ENCODE measurements at places on chromosomes 13 and 19. TPM values are rescaled to one million over a fixed set of nuclear protein-coding genes. Genes with fewer than 3 reads are reported as not detected.

CIRBP gene
- total RNA-seq: 184 TPM

TMEM59L gene
- 3.2 TPM for total RNA-seq

- no peaks in the 10 kb centered on the region for H3K4me1 ChIP-seq
- H3K36me3 ChIP-seq: no peaks in the 10 kb centered on the region
- H3K4me3 ChIP-seq: no peak overlapping the region
- H3K27me3 ChIP-seq: no peaks in the 10 kb centered on the region
- DNase-seq: no peak
- no peak overlapping the region for H3K27ac ChIP-seq
Observed at GRCh38 chr13:77733674-77734073, 36.2 kb downstream of the SLAIN1 start.

GRCh38 chr13:71589032-71589431, 278.0 kb downstream of the DACH1 start:
- no peak for DNase-seq
- no peak overlapping the region for H3K4me3 ChIP-seq
- no peaks in the 10 kb centered on the region for H3K27me3 ChIP-seq
- no peaks in the 10 kb centered on the region for H3K36me3 ChIP-seq
- H3K4me1 ChIP-seq: no peaks in the 10 kb centered on the region
- no peak overlapping the region for H3K27ac ChIP-seq

- peaks cover 88% of the 10 kb centered on the region for H3K4me1 ChIP-seq
- no peak overlapping the region for H3K4me3 ChIP-seq
- peak overlapping the region; percentile 76 for H3K27ac ChIP-seq
- H3K36me3 ChIP-seq: peaks cover 58% of the 10 kb centered on the region
Observed at GRCh38 chr13:29546662-29547061, 48.8 kb downstream of the SLC7A1 start.

DNA sequence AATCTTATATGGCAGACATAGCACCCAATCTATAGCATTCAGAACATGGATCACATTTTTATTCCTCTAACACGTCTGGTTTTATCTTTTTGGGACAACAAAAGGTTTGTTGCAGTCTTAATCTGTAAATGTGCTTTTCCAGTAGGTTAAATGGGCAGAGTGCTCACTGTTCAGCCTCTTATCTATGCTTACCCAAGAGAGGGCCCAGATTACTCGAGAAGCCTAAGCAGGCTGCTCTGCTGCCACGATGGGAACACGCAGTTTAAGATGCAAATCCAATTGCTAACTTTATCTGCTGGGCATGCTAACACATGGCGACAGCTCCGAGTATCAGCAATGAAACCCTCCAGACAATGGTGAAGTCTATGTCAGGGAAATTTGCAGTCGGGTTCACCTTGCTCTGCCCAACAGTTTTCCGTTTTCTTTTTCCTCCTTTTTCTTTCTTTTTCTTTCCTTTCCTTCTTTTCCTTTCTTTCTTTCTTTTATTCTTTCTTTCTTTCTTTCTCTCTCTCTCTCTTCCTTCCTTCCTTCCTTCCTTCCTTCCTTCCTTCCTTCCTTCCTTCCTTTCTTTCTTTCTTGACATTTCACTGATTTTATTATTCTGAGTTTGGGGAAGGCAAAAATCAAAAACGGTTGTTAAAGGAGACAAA, 115.3 kb downstream of the RBM26 start:
- no peak overlapping the region for H3K27ac ChIP-seq
- peaks cover 7% of the 10 kb centered on the region for H3K27me3 ChIP-seq
- DNase-seq: no peak
- H3K36me3 ChIP-seq: no peaks in the 10 kb centered on the region
- no peaks in the 10 kb centered on the region for H3K4me1 ChIP-seq
- no peak overlapping the region for H3K4me3 ChIP-seq

DNA sequence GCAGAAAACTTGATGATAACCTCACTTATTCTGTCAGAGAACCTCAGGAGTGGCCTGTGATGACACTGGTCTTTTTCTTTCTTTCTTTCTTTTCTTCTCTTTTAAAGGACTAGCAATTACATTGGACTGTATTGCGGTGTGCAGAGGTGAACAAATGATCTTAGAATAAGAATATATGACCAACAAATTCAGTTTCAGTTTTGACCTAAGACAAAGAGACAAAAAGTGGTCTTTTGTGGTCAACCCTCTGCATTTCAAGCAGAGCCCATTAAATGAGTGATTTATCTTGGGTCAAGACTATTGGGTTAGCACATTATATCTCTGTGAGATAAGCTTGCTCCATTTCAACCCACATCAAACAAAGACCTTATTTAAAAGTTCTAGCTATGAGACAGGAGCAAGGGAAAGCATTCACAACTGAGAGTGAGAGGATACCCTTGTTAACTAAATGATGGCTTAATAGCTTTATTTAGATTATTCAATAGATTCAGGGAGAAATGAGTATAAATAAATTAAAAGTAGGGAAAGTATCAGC, 644.4 kb downstream of the PCDH9 start:
- no peaks in the 10 kb centered on the region for H3K4me1 ChIP-seq
- H3K4me3 ChIP-seq: no peak overlapping the region
- no peak for DNase-seq
- H3K36me3 ChIP-seq: no peaks in the 10 kb centered on the region

DNA sequence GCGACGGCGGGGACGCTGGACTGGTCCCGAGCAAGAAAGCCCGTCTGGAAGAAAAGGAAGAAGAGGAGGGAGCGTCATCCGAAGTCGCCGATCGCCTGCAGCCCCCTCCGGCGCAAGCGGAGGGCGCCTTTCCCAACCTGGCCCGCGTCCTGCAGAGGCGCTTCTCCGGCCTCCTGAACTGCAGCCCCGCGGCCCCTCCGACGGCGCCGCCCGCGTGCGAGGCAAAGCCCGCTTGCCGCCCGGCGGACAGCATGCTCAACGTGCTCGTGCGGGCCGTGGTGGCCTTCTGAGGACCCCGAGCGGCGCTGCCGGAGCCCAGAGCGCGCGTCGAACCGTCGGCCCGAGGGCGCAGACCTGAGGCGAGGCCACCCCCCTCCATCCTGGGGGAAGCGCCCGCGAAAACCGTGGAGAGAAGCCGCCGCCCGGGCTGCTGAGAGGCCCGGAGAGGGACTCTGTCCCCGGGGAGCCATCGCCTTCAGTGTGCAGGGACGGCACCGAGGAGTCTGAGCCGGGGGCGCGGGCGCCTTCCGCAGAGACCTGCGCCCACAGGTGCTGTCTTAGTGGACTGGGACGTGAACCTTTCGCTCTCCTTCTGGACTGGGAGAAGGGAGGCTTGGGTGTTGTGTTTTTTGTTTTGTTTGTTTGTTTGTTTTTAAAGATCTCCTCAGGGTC, 3.5 kb downstream of the IER2 start:
- H3K27me3 ChIP-seq: peaks cover 56% of the 10 kb centered on the region
- peaks cover 46% of the 10 kb centered on the region for H3K4me1 ChIP-seq
- H3K27ac ChIP-seq: peak overlapping the region; percentile 99
- DNase-seq: no peak
